ENCODE measurements at places on chromosomes 12 and 14.

DNA sequence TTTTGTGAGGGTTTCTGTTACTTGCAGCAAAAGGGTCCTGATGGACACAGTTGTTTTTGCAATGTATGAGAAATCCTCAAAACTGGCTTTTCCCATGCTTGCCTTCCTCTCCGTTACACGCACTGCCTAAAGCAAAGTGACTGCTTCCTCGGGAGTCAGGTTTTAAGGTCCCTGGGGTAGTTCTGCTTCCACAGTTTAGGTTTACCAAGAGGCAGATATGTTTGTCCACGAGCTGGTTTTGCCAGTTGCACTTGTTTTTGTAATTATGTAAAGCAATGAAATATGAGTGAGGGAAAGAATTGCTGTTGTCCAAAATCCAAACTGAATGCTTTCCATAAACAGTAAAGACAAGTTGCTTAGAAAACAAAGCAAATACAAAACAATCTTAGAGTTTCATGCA is 290.7 kb upstream of the AMIGO2 start:
- no peak for DNase-seq

- no peak for DNase-seq
Observed at GRCh38 chr12:103884316-103884715, 43.3 kb upstream of the NT5DC3 start.

DNA sequence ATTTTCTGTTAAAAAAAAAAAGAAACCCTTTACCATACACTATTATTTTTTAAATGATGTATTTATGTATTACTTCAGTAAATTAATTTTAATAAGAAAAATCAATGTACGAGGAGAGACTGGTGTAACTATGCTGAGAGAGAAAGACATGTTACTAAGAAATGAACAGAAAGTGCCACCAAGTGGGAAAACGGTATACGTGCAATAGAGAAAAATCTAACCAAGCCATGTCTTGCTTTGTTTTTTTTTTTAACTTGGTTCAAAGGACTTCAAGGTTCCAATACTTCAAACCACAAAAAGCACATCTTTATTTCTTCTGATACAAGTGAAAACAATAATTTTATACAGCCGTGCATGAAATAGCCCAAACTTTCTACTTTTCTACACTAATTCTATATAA is 22.9 kb downstream of the NDUFA12 start:
- DNase-seq: no peak

DNA sequence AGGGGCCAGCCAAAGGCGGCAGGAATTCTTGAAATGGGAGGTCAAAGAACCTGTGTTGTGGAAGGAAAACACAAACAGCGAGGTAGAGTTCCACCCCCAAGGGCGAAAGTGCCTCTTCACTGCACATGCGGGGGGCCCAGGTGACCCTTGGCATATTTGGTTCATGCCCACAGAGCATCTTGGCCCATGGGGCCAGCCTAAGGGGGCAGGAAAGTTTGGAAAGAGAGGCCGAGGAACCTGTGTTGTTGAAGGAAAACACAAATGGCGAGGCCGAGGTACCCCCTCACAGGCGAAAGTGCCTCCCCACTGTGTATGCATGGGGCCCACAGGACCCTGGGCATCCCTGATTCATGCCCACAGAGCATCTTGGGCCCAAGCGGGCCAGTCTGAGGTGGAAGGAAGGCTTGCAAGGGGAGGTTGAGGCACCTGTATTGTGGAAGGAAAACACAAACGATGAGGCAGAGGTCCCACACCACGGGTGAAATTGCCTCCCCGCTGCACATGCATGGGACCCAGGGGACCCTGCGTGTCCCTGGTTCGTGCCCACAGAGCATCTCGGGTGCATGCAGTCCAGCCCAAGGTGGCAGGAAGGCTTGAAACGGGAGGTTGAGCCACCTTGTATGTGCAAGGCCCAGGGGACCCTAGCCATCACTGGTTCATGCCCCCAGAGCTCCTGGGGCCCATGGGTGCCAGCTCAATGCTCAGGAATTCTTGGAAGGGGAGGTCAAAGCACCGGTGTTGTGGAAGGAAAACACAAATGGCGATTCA is 384.1 kb downstream of the ALG10 start:
- DNase-seq: no peak

DNA sequence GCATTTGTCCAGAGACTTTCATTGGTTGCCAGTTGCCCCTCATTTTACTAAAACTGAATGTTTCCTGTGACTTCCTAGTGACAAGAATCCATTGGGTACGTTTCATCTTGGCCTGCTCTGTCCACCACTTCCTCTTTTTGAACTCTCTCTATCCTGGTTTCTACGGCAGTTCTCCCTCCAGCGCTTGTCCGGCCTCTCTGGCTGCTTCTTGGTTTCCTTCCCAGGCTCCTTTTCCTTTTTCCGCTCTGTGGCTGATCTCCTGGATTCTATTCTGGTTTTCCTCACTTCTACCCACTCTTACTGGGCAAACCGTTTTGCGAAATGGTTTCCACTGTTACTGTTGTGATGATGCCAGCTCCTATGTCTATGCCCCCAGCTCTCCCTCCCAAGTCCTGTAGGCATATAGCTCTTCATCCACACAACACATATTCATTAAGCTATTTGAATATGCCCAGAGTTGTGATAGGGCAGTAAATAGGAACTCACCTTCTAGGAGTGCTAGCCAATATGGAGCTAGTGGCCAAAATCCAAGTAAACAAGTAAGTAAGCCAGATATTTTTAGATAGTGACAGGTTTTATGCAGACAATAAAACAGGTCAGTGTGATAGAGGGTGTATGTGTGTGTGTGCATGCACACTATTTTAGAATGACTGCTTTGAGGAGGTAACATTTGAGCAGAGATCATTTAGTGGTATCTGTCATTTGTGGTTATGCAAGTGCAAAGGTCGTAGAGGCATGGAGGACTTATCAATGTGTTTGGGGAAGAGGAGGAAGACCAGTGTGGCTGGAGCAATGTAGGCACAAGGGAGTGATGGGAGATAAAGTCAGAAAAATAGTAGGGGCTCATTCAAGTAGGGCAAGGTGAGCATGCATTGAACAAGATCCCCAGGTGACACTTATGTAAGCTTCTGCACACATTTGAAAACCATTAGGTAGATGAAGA is 27.9 kb upstream of the CTDSP2 start:
- DNase-seq: no peak

DNA sequence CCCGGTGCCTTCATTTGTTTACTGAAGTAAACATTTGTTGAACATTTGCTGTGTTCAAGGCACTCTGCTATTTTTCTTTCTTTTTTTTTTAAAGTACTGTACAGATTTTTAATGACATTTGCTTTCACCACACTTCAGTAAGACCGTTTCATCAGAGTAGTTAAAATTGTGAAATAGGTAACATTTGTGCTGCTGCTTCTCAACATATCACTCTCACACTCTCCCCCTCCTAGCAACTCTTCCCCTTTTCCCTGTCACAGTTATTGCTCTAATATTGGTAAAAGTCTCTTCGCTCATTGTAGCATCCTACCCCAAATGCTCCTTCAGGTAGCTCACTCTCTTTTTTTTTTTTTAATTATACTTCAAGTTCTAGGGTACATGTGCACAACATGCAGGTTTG is 49.6 kb downstream of the SRGAP1 start:
- no peak for DNase-seq

DNA sequence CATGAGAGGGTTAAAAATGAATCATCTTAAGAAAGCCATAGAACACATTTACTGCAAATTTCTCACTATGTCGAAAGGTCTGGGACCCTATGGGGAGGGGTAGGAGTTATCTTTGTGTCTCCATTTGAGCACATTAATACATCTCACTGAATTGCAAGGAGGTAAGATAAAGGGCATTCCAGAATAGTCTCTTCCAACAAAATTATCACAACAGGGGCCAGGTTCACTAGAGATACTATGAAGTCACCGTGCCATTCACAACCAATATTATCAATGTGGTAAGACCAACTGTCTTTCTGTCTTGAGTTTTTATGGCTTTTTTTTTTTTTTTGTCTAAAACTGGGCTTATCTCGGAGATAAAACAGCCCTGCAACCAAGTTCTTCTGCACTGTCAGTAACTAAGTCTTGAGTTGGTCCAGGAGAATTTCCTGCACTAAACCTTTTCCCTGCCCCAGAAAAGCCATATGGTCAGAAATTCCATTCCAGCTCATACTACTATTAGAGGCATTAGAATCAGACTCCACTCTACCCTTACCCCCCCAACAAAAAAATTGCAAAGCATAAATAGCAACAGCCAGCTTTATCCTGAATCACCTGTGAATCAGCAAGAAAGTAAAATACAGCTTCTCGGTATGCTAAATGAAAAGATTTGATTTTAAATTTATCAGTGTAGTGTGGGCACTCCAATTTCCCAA is 79.7 kb downstream of the PTPRR start:
- DNase-seq: no peak

- peak; percentile 36 for DNase-seq
Observed at GRCh38 chr12:121033625-121034349, 5.3 kb downstream of the OASL start.

DNA sequence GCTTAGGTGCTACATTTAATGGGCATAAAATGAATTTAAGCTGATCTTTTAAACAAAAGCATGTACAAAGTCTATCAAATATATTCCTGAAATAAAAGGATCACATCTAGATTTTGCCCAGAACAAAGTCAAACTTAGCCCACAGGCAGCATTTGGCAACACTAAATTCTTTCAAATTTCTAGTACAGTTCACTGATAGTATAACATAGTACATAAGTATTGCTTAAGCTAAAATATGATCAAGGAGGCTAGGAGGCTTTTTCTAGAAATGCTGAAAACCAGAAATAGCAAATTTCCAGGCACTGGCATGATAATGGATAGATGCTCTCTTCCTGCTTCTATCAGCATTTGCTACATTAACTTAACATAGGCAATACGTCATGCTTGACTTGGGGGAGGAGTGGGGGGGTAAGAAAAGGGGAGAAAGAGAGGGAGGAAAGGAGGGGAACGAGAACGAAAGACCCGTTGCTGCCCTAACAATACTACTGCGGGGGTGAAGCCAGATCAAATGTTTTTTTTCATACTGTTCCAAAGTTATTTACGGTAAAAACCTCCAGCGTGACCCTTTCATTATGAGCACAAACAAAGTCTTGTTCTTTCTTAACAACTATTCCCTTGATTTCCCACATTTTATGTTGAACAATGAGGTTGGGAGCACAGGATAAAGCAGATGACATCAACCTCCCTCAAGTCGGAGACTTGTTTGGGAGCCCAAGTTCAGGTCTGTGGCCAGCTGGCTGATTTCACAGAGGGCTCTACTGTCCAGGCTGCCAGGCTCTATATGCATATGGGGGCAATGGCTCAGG is 10.6 kb downstream of the TMED10 start:
- DNase-seq: no peak

- no peak for DNase-seq
Observed at GRCh38 chr14:51534610-51535011, 117.1 kb upstream of the FRMD6 start.

- no peak for DNase-seq
Observed at GRCh38 chr14:93183596-93184317, 940 bp downstream of the MOAP1 start.

DNA sequence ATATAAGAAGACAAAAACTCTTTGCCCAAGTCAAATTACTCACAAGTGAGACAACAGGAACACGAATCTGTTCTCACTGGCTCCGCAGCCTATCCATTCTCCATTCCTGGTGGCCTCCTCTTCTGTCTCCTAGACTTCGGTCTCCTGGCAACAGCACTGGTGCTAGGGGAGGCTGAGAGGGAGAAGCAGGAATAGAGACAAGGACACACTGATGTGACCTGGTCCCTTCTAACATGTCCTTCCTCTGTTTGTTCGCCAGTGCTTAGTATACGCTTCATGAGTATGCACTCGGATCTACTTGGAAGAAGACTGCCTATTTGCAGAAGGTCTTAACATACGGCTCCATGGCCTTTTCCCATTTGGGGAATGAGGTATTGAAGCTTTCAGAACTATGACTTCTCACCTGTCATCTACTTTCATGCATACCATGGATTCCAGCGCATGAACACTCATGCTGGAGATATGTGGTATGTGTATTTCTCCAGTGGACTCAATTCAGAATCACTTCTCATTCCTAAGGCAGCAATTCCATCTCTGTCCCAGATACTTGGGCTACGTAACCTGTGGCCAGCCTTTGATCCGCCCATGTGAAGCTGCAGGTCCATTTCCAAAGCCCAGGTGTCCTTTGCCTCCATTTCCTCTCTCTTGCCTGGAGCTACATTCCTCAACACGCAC is 33.9 kb downstream of the BHLHE41 start:
- no peak for DNase-seq

DNA sequence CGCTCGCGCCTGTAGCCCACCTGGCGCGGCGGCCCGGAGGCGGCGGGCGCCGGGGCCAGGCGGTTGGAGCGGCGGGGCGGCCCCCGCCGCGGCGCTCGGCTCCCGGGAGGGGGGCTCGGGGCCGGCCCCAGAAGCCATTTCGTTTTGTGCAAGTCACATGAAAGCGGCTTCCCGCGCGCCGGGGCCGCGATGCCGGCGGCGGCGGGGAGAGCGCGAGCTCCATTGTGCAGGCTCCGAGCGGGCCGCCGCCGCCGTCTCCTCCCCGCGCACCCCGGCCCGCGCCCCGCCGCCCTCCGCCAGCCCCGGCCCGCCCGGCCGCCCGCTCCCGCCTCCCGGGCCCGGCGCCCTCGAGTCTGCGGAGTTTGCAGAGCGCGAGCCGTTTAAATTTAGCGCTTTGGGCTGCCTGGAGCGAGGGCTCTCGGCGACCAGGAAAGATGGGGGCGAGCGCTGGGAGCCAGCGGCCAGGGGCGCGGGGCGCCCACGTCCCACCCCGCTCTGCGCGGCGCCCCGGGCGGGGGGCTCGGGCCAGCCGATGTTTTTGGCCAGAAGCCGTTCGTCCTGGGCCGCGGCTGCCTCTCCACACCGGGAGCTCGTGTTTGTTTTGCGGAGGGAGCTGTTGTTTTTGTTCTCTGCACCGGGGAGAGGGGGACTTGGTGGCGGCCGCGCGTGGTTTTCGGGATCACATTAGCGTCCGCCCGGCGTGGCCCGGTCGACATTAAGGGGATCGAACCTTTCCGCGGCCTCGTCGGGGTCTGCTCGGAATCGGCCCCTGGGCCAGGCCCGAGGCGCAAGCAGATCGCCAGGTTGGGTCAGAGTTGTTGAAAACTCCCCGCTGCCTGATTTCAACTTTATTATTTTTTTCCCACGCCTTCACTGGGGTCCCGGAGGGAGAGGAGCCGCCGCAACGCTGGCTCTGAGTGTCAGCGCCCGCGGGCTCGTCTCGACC is 982 bp downstream of the BCL7A start:
- DNase-seq: no peak

- DNase-seq: no peak
Observed at GRCh38 chr14:44446965-44447364, 60.1 kb downstream of the FSCB start.

DNA sequence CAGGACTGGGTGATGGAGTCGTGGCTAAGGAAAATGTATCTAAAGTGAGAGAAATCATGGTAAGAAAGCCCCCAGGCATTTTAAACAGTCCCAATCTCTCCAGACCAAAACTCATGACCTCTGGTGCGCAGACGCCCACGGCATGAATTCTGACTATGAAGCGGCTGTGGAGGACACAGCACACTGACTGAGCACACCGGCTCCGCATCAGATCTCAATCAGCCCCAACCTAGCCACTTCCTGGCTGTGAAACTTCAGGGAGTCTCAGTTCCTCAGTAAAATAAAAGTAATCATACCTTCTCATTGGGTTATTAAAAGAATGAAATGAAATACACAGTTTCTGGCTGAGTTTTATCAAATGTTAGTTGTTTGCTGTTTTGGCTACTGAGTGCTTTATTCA is 38.7 kb downstream of the SETD3 start:
- no peak for DNase-seq
